Lung (tissue), 17 donors: ENCODE measurements at places on chromosomes 3 and 15.

DNA sequence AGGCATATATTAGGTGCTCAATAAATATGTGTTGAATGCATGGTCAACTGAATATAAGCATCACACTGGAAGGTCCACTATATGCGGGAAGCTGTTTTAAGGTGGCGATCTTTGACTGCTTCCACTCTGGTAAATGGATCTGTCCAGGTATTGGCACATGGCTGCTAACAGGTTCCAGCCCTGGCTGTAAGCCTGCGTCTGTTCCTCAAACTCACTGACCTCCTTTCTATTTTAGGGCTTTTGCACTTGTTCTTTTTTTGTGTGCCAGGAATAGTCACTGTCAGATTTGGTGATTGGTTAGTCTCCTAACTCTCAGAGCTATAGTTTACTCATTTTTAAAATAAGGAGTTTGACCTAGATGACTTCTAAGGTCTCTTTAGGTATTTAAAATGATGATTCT, 46.2 kb downstream of the ADAMTSL3 start:
- DNase-seq: no peak
- H3K27me3 ChIP-seq: no peaks in the 10 kb centered on the region
- H3K36me3 ChIP-seq: no peaks in the 10 kb centered on the region
- no peak overlapping the region for H3K4me3 ChIP-seq

DNA sequence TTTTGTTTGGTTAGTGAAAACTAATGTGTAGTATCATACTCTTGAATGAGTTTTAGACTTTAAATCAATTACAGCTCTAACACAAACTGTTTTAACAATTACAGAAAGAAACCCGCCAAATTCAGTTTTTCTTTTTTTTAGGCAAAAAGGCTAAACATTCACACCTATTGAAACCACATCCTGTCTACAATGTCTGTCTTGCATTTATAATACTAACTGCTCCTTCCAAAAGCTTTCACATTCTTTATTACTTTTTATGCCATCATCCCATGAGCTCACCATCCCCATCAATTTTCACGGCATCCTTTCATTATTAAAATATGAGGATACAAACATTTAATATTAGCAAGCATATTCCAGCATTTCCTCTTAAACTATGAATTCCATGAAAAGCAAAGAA, 593.3 kb downstream of the FOXP1 start:
- H3K4me3 ChIP-seq: no peak overlapping the region
- H3K36me3 ChIP-seq: peaks cover 18% of the 10 kb centered on the region
- peaks cover 2% of the 10 kb centered on the region for H3K4me1 ChIP-seq
- no peak for DNase-seq
- no peaks in the 10 kb centered on the region for H3K27me3 ChIP-seq

- DNase-seq: no peak
- no peak overlapping the region for H3K27ac ChIP-seq
- H3K4me1 ChIP-seq: peaks cover 5% of the 10 kb centered on the region
Measured at GRCh38 chr15:101010781-101011180, 91.6 kb downstream of the LRRK1 start.

- no peaks in the 10 kb centered on the region for H3K36me3 ChIP-seq
- no peaks in the 10 kb centered on the region for H3K4me1 ChIP-seq
- no peaks in the 10 kb centered on the region for H3K27me3 ChIP-seq
- peak; percentile 27 for DNase-seq
- H3K27ac ChIP-seq: no peak overlapping the region
Measured at GRCh38 chr3:147758771-147759170, 349.6 kb downstream of the ZIC1 start.

DNA sequence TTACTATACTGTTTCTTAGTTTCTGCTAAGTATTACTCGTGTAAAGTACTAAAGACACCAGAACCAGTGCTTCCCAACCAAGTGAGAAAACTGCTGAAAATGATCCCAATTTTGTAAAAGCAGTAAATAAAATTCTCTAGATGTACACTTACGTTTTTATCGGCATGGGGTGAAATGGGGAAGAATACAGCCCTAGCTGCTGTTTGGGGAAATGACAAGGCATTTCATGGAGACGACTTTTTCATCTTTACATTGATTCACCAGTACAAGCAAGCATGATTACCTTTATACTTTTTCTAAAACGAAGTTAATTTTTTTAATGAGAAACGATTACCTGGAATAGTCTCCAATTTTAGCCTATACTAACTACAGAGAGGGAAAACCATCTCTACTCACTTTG, 1.4 kb downstream of the PSMD6 start:
- H3K4me1 ChIP-seq: no peaks in the 10 kb centered on the region
- no peaks in the 10 kb centered on the region for H3K27me3 ChIP-seq
- no peak overlapping the region for H3K27ac ChIP-seq
- H3K36me3 ChIP-seq: peaks cover 21% of the 10 kb centered on the region

- peak overlapping the region; percentile 48 for H3K4me3 ChIP-seq
- H3K27me3 ChIP-seq: no peaks in the 10 kb centered on the region
- peaks cover 27% of the 10 kb centered on the region for H3K4me1 ChIP-seq
- no peak overlapping the region for H3K27ac ChIP-seq
Measured at GRCh38 chr3:48467473-48468267, 21.1 kb downstream of the ATRIP start.

DNA sequence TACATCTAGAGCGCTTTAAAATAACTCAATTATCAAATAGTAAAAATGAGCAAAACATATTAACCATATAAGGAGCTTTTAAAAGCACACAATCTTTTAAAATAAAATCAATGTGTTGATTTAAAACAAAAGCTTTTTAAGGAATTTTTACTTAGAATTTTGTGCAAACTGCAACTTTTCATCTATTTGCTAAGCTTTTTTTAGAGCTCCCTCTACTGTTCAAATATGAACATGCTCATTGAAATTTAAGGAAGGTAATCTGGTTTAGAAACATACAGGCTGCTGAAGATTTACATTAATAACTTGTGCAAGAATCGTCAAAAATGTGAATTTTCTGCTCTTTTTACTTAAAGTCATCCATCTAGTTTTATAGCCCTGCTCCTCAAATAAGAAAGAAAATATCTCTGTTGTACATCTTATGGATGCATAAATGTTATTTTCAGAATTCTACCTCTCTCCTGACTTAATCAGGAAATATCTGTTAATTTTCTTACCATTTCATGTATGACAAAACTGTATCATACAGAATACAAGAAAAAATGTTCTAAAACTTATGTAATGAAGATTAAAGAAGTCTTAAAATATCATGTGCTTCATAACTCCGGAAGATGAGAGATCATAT, 469.4 kb upstream of the ROBO2 start:
- no peaks in the 10 kb centered on the region for H3K36me3 ChIP-seq
- peak; percentile 47 for DNase-seq
- no peak overlapping the region for H3K27ac ChIP-seq
- H3K27me3 ChIP-seq: no peaks in the 10 kb centered on the region
- no peaks in the 10 kb centered on the region for H3K4me1 ChIP-seq

DNA sequence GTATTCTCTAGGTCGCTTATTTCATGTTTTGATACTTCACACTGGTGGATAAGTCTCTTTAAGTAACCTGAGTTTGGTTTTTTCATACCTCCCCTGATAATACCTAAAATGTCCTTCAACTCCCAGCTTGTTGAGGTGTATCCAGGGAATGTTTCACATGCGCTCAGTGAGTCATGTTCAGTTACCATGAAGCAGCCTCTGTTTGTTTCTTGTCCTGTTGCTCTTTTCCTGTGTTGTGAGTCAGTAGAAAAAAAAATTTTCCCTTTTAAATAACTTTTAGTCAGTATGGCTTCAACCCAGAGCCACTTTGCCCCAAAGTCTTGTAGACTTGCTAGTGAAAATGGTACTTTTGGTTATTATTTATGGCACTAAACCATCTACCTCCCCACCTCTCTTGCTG, 278.4 kb upstream of the ZPLD1 start:
- no peaks in the 10 kb centered on the region for H3K27me3 ChIP-seq
- H3K4me1 ChIP-seq: no peaks in the 10 kb centered on the region
- no peaks in the 10 kb centered on the region for H3K36me3 ChIP-seq
- H3K27ac ChIP-seq: no peak overlapping the region
- H3K4me3 ChIP-seq: no peak overlapping the region

DNA sequence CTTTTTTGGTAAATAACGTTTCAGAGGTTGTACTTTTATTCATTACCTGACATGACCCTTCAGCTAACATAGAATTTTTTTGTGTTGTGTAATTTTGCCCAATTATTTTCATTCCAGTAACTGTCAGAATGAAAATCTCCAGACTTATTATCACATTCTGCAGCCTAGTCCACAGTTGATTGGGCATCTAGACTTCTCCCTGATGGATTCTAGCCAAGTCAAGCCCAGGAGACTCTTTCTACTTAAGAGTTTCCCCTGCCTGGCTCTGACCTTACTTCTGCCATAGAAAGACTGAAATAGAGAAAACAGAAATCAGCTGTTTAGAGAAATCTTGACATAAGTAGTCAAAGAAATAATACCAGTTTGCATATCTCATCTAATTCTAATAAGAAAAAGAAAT, 82.9 kb upstream of the CDAN1 start:
- H3K36me3 ChIP-seq: peaks cover 1% of the 10 kb centered on the region
- peaks cover 2% of the 10 kb centered on the region for H3K4me1 ChIP-seq
- H3K27ac ChIP-seq: no peak overlapping the region
- H3K27me3 ChIP-seq: no peaks in the 10 kb centered on the region
- no peak overlapping the region for H3K4me3 ChIP-seq
